ENCODE measurements at places on chromosomes 11 and 22.

DNA sequence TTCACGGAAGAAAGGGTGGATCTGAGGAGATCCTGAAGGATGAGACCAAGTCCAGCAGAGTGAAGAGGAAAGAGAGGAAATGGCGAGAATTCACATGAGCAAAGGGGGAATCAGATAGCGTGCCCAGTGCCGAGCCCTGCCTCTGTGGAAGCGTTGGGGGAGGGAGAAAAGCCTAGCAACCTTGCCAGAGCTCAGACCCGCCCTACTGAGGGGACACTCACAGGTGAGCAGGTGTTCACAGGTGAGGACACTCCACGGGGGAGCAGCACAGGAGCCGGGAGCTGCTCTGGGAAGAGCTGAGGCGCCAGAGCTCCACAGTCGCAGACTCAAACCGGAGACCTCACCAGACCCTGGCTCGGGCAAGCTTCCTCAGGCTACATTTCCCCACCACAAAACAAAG lies 56.2 kb downstream of the MICAL3 start:
- no peak for DNase-seq

- DNase-seq = no peak
Measured at GRCh38 chr11:123457187-123457770, 27.2 kb downstream of the GRAMD1B start.

DNA sequence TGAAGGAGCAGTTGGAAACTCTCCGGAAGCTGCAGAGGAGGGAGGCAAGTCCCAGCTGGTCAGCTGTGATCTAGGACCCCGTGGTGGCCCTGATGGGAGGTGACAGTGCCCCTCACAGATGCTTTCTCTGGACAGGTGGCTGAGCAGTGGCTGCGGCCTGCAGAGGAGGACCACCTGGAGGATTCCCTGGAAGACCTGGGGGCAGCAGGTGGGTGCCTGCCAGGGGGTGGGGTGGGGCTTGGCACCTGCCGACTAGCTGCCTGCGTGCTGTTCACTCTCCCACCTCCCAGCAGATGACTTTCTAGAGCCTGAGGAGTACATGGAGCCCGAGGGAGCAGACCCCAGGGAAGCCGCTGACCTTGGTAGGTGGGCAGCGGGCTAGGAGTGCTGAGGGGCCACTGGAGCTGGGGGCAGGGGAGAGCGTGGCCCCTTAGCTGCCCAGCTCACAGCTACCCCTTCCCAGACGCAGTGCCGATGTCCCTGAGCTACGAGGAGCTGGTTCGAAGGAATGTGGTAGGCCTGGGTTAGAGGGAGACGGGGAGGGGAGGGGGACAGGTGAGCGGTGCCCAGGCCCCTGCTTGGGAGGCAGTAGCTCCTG lies 3.1 kb downstream of the SCO2 start:
- no peak for DNase-seq

DNA sequence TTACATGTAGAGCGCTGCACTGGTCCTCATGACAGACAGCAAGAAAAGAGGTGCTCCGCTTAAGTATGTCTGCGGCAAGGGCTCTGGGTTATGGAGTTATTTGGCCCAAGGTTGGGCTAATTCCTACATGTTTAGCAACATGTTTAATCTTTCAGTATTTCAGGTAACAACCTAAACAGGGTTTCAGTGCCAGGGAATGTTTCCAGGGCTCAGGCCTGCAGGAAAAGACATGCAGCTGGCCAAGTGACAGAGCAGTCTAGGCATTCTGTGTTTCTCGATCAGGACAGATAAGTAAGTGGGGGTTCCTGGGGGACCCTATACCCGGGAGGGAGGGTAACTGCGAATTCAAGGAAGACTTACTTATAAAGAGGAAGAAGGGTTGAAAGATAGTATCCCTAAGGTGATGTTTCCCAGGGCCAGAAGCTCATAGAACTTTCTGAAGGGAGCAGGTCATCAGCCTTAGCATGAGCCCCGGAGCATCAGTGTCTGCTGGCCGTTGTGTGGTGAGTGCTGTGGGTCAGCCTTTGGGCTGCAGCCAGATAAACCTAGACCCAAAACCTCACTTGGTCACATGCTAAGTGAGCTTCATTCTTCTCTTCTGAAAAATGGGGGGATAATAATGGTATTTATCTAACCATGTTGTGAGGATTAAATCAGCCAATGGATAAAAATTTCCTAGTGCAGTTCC lies 18.4 kb downstream of the KCNJ5 start:
- DNase-seq = no peak

- DNase-seq = no peak
Measured at GRCh38 chr11:79486242-79486984, 45.6 kb upstream of the TENM4 start.

Measured in stimulated activated CD4-positive, alpha-beta T cell treated with anti-CD3 and anti-CD28 coated beads, TNF-alpha, amount 100 ng/mL, for 4 hours (primary cell).